ENCODE measurements at places on chromosomes 16 and 17. TPM values are rescaled to one million over a fixed set of nuclear protein-coding genes. Genes with fewer than 3 reads are reported as not detected.

DNA sequence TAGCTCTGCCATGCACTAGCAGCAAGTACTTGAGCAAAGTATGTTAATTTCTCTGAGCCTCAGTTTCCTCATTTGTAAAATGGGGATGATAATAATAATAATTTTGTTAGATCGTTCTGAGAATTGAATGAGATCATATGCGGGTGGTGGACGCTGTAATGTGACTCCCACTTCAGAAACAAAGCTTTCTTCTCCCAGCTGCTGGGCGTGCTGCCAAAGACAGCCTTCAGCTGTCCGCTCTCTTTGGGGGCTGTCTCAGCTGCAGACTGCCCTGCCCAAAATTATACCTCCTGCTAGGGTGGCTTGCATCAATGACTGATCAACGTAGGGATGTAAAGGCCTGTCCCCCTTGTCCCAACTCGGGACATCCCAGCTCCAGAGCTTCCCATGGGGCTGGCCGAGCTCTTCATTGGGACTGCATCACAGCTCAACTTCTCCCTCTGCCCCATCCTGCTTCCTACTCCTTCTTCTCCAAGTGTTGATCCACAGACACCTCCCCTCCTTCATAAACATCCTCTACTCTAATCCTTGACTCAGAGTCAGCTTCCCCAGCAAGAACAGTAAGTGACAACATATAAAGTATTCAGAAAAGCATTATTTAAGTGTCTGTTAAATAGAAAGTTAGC lies 30.7 kb upstream of the CDH5 start:
- no peak overlapping the region for H3K27ac ChIP-seq
- DNase-seq: peak; percentile 67
- no peaks in the 10 kb centered on the region for H3K36me3 ChIP-seq

The TUFM gene
- 197 TPM for total RNA-seq

The KRTAP16-1 gene
- total RNA-seq: not detected

GRCh38 chr16:87369117-87369765 lies 14.3 kb downstream of the FBXO31 start:
- H3K36me3 ChIP-seq: peaks cover 10% of the 10 kb centered on the region
- H3K27me3 ChIP-seq: no peaks in the 10 kb centered on the region
- DNase-seq: peak; percentile 18
- H3K4me1 ChIP-seq: peaks cover 64% of the 10 kb centered on the region
- no peak overlapping the region for H3K4me3 ChIP-seq

DNA sequence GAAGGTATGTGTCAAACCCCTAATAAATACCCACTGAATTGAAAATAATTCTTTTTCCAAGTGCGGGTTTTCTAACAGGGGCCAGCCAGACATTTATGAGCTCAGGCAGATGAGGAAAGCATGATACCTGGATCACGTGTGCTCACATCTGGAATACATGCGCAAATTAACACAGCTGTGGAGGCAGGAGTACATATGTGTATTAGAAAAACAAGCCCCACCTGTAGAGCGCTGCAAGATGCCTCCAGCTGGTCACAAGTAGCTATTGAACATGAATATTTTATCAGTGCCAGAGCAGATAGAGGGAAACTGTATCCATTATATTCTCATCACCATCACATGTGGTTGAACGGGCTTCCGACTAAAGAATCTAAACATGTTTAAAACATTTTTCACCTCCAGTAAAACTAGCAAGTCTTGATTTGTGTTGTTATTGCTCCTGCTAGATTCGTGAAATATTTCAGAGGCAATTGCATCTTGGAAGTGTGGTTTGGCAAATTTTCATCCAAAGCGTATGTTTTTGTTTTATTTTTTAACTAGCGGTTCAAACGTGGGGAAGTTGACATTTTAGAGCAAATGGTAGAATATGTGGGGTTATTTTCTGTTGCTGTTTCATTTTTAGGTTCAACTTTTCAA lies 482.8 kb downstream of the CDH13 start:
- H3K27me3 ChIP-seq: no peaks in the 10 kb centered on the region
- no peak overlapping the region for H3K27ac ChIP-seq
- H3K4me1 ChIP-seq: peaks cover 3% of the 10 kb centered on the region
- DNase-seq: no peak

The CBLN1 gene
- 2.3 TPM for total RNA-seq

- H3K4me1 ChIP-seq: no peaks in the 10 kb centered on the region
- no peaks in the 10 kb centered on the region for H3K27me3 ChIP-seq
- peak within 1 kb of the TSS; percentile 95 for H3K27ac ChIP-seq
These were observed at the start of gene IRX3 for GRCh38 chr16:54286366-54287130. TSS of gene IRX3 (minus strand) at chr16:54286787. CDS start at chr16:54286050, 737 bp downstream.

The HOXB7 gene
- total RNA-seq: not detected

DNA sequence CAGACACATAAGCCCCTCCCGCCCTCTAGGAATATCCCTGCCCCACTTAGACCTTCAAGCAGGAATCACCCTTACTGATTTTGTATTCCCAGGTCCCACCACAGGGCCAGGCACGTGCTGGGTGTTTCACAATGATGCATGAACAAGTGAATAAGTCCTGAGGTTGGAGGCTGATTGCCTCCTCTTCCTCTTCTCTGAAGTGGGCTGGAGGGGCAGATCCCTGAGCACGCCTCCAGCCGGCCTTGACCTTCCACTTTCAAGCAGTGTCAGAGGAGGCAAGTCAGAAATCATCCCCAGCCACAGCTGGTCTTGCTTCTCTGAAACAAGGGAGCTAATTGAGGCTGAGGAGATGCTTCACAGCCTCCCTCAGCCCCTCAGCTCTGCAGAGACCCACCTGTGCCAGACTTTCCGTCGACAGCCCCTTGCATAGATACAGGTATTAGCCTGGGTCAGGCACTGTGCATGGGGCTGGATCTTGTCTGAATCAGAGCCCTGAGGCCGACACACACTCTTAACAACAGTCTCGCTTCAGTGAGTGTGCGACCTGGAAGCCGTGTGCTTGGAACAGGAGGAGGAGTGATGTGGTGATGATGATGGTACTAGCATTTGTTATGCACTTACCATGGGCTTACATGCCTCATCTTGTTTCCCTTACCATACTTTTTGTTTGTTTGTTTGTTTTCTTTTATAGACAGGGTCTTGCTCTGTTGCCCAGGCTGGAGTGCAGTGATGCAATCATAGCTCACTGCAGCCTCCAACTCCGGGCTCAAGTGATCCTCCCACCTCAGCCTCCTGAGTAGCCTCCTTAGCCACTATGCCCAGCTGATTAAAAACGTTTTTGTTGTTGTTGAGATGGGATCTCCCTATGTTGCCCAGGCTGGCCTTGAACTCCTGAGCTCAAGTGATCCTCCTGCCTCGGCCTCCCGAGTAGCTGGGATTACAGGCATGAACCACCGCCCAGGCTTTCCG lies 15.0 kb downstream of the MRM1 start:
- H3K27ac ChIP-seq: no peak overlapping the region
- DNase-seq: no peak
- no peaks in the 10 kb centered on the region for H3K4me1 ChIP-seq
- no peaks in the 10 kb centered on the region for H3K36me3 ChIP-seq

GRCh38 chr16:30079480-30079879 lies 3.7 kb downstream of the PPP4C start:
- peaks cover 33% of the 10 kb centered on the region for H3K4me1 ChIP-seq
- H3K27ac ChIP-seq: no peak overlapping the region

- no peak overlapping the region for H3K27ac ChIP-seq
- DNase-seq: no peak
- peaks cover 67% of the 10 kb centered on the region for H3K36me3 ChIP-seq
- H3K4me3 ChIP-seq: no peak overlapping the region
- peaks cover 15% of the 10 kb centered on the region for H3K4me1 ChIP-seq
These were observed 9.8 kb downstream of the ITGAL start for GRCh38 chr16:30482366-30482765.

GRCh38 chr16:85635545-85636140 lies 22.5 kb downstream of the GSE1 start:
- DNase-seq: no peak
- peaks cover 14% of the 10 kb centered on the region for H3K4me1 ChIP-seq
- no peaks in the 10 kb centered on the region for H3K27me3 ChIP-seq
- H3K27ac ChIP-seq: no peak overlapping the region
- H3K4me3 ChIP-seq: no peak overlapping the region
- H3K36me3 ChIP-seq: peaks cover 16% of the 10 kb centered on the region

The GALR2 gene
- total RNA-seq: not detected

The CDH8 gene
- 0.44 TPM for total RNA-seq

The HEXIM1 gene
- 23.5 TPM for total RNA-seq
